ENCODE measurements at places on chromosomes 12 and 14.
A peak's percentile ranks its signal among the peaks of the same experiment; 100 is the strongest.

DNA sequence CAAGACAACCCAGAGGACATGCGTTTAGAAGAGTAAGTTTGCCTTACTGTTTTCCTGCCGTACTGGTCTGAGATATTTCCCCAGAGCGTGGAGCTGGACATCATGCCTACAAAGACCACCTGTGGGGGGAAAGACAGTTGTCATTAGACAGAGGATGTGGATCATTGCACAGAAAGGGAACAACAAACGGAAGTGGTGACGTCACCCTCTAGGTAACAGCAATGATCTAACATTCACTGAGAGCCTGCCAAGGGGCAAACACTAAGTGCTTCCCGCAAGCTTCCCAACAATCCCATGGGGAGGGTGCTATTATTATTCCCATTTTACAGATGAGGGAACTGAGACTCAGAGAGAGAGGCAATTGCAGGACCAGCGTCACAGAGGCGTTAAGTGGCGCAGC lies 48.5 kb downstream of the SVOP start:
- no peak for DNase-seq

GRCh38 chr12:15289192-15289591 lies 33.1 kb upstream of the PTPRO start:
- DNase-seq: no peak

DNA sequence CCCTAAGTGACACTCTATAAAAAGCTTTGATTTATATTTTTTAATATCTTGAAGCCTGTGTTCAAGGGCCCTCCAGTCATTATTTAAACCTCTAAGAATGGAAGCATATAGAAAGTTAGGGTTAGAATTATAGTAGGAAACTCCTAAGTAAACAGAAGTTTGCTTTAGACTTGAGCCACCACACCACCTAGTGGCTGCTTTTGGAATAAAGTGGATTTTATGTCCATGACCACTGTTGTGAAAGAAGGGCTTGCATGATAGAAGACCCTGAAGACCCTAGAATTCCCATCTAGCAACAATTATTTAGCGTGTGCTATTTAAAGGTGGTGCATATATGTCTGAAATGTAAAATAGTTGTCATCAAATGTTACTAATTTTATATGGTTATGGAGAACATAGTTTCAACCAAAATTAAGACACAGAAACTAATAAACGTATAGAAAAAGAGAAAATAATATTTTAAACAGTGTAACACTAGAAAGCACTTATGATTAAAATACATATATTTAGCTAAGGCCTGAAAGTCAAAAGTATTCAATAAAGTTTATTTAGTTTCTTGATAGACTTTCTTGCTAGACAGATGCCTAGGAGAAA lies 21.3 kb downstream of the LRRIQ1 start:
- peak; percentile 31 for DNase-seq

- DNase-seq: peak; percentile 81
Observed at GRCh38 chr14:102754370-102755262, 22.6 kb upstream of the TRAF3 start.

- no peak for DNase-seq
Observed at GRCh38 chr14:52563120-52563519, 10.5 kb downstream of the GPR137C start.

- DNase-seq: no peak
Observed at GRCh38 chr14:89399594-89400068, 17.4 kb downstream of the FOXN3 start.

- DNase-seq: no peak
Observed at GRCh38 chr12:47234576-47235141, 154.9 kb upstream of the AMIGO2 start.

DNA sequence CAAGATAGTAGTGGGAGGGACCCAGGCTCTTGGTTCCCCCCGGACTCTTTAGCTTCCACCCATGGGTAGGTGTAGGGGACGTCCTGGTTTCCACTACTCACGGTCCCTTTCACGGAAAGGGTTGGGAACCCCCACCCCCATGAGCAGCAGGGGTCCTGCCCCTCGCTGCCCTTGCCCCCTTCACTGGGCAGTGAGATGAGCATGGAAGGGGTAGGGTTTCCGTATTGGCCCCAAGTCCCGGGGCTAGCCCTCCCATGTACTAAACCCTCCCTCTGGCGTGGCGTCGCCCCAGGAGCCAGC lies 12.7 kb downstream of the AGAP2 start:
- DNase-seq: peak; percentile 36

DNA sequence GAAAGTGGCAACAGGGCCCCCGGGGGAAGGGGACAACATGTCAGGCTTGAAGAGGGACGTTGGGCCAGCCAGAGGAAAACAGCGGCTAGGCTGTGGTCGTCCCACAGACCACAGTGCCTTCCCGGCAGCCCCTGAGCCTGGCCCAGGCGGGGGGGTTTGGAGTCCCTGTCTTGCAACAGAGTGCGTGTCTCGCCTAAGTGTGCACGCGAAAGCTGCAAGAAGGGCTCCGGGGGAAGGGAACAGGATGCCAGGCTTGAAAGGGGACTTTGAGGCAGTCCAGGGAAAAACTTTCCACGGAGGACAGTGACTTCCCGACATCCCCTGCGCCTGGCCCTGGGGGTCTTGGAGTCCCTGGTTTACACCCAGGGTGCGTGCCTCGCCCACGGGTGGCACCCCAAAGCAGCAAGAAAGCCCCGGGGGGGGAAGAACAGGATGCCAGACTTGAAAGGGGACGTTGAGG lies 157.5 kb upstream of the ALG10B start:
- no peak for DNase-seq

DNA sequence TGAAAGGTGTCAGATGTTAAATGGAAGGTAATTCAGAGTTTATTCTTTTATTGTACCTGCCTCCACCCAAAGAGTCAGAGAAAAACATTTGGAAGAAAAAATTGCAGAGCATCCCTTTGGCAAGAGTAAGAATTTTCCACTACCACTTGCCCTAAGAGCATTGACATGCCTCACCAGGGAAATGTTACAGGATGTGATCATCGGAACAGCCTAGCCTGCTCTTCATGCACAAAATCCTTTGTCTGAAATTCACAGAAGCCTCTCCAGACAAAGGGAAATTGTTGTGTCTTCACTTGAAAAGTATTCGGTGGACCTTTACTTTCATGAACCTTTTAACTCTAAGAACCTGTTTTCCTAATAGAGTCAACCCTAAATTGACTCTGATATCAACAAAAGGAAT lies 36.9 kb downstream of the ATP2A2 start:
- no peak for DNase-seq

DNA sequence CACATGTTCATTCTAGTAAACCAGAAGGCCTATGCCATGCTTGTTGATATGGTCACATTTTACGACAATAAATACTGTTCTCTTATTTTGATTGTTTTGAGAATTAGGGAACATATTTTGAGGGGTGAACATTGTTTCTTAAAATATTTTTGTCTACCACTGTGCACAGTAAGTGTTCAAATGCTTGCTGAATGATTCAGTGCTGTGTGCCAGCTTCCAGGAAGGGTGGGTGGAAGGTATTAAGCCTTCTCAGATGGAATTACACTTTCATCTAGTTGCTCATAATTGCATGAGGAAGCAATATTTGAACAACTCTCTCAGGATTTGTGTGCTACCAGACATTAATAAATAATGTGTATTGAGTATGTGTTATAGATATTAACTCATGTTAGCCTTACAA lies 15.5 kb upstream of the TMX1 start:
- DNase-seq: no peak

DNA sequence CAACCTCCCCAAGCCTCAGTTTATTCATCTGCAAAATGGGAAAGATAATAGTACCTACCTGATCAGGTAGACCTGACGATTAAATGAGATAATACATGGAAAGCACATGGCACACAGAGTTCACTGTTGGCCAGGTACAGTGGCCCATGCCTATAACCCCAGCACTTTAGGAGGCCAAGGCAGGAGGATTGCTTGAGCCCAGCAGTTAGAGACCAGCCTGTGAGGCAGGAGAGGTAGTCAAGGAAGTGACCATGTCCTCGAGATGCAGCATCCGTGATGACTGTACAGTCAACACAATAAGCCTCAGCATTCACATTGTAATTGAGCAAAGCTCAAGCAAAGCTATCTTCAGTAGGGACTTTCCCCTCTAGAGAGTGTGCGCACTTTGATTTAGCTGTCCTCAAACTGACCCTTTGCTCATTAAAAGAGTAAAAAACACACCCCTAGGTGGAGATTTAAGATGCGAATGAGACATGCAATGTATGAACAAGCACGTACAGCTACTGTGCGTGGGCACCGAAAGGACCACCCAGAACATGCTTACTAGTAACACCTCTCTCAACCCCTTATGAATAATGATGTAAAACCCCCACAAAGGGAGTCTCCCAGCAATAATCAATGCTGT lies 9.9 kb downstream of the ISCU start:
- DNase-seq: peak; percentile 22

- peak; percentile 82 for DNase-seq
Observed at GRCh38 chr12:48936379-48936979, 11.2 kb upstream of the FKBP11 start.

DNA sequence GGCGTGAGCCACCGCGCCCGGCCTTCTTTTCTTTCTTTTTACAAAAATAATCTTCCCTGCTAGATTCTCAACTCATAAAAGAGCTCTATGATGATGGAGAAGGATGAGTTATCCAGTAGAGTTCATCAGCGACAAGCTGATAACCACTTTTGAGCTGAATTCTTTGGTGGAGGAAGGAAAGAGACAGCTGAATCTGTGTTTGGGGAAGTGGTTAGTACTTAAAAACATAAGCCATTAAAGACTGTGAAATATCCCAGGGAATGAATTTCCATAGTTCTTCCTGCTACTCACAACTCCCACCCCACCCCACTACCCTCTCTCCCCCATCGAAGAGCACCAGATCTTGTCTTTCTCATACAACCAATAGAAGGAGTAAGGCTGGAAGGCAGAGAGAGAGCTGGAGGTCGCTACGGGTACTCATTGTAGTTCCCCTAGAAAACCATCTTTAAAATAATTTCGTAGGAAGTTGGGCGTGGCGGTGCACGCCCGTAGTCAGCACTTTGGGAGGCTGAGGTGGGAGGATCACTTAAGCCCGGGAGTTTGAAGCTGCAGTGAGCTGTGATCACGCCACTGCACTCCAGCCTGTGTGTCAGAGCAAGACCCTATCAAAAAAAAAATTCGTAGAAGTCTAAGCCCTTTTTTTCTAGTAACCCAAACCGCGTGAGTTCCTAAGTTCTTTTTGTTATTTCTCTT lies 647 bp upstream of the ESPL1 start:
- no peak for DNase-seq

DNA sequence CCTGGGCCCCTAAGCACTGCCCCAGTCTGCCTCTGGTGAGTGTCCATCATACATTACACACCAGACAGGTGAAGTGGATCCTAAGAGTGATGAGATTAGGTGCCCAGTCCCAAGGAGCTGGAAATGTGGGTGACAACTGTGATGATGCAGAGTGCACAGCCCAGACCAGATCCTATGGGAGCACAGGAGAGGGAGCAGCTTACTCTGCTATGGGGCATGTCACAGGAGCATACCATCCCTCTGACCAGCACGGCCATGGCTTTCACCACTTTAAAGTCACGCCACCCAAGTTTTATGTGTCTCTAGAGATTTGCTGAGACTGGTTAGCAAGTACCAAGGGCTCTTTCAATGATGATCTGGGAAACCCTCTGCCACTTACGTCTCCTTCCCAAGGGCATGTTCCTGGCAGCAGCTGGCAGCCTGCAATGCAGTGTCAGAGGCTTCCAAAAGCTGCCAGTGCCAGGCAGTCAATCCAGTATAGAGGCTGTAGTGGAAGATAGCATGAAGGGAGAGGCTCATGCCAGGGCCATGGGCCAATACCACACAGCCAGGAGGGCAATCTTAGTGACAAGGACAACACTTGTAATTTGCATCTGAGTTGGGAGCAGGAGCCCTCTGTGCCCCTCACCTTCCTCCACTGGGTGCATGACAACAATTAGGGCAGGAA lies 40.2 kb downstream of the STAB2 start:
- no peak for DNase-seq

All from GM13977 (cell line).